ENCODE measurements at places on chromosomes 3 and 15.

DNA sequence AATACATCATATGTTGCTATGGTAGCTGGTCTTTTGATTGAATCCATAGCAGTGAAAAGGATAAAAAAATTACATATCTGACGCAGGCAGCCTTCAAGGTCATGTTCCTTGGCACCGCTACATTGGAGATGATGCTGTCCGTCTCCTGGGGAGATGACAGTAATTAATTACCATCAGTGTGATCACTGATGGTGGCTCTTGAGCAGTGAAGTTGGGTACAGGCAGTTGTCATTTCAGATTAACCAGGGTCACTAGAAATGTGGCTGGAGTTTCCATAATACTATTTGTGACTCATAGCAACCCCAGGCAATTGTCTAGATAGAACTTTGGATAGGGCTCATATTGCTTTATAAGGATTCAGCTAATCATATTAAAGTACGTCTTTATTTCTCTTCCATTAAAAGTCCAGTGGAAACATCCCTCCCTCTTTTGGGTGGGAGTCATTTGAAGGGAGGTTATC, 136.3 kb downstream of the THSD4 start:
- DNase-seq: no peak

DNA sequence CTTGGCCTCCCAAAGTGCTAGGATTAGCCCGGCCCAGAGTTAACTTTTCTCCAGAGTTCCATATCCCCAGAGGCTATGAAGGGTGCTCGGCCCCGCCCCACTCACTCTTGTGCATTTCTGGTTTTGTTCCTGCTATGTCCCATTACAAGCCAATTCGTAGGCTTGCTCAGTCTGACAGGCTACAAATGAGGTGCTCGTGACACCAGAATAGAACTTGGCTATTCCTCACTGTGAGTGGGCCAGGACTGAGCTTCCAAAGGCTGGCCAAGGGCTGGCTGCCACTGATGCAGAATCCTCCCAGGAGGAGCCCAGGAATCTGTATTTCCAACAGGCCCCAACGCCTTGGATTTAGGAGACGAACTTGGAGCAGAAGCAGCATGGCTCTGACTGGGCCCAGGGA, 282.7 kb upstream of the C2CD4B start:
- DNase-seq: no peak

DNA sequence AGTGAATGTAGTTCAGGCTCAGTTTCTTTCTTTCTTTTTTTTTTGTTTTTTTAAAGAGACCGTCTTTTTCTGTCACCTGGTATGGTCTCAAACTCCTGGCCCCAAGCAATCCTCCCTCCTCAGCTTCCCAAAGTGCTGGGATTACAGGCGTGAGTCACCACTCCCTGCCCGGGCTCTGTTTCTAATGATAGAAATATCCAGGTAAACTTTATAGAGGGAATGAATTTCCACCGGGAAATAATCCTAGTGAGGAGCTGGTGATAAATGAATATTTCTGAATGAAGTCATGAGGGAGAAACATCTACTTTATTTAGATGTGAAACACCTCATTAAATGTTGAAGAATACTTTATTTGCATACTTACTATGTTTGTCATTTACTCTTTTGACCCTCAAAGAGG, 7.2 kb downstream of the RNF13 start:
- no peak for DNase-seq

DNA sequence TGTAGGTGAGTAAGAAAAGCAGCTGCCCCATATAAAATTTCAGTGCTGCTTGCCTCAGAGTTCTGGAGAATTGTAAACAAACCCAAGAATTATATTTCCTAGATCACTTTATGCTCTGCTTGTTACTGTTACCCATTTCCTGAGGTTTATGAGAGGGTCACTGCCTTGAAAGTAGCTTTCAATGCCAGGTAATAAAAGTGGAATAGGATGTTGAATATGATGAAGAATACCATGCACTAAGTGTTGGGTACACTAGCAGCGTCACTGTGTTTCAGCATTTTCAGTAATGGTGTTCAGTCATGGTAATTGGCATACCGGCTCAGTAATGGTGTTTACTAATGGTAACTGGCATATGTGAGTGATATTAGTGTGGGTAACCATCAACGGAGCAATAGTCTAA, 449.8 kb upstream of the TPRG1 start:
- no peak for DNase-seq

DNA sequence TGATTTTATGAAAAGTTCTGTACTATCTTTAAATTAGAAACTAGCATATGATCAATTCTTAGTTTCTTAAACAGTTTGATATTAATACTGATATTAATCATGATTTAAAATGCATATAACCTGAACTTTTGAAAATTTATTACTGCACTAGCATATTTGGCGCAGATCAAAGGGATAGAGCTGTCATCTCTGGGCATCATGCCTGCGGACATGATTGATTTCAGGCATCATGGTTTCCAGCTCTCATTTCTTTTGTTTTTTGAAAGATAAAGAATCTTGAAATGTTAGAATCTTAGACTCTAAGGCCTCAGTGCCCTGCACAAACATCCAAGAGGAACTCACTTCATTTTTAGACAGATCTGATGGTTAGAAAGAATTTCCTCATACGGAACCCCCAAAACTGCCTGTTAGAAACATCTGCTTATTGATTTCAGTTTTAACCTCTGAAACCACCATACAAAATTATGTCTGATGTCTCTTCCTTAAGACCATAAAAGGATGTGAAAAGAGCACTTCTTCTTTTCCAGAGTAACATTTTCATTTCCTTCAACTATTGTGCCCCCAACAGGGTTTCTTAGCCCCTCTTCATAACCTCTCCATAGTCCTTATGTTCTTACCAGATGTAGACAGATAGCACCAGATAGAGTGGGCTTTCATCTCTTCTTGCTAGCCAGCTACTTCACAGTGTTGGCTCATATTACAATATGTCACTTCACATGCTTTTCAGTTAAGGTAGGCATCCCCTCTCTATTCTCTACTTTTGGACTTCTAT, 110.8 kb downstream of the BBX start:
- DNase-seq: no peak

GRCh38 chr15:39285663-39286062, 295.2 kb upstream of the THBS1 start:
- DNase-seq: no peak

DNA sequence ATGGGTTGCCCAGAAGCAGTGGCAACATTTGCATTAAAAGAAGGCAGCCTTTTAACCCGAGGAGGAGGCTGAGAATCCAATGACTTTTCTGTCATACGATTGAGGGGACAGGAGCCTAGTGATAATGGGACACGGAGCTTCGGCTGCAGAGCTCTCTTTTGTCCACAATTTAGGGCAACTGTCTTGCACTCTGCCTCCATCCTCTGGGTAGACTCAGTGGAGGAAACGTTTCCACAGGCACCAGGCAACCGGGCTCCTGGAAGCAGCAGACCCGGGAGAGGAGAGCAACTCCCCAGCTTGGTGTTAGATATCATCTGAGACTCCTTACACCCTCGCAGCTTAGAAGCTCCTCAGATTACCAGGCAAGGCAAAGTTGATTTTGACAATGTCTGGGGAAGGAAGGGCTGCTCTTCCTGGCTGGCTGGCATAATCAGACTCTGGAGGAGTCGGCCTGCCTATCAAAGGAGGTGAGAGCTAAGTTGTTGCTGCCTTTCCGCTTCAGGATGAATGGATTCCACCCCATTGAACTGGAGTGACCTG, 43.5 kb upstream of the RNU6-1 start:
- DNase-seq: peak; percentile 35

DNA sequence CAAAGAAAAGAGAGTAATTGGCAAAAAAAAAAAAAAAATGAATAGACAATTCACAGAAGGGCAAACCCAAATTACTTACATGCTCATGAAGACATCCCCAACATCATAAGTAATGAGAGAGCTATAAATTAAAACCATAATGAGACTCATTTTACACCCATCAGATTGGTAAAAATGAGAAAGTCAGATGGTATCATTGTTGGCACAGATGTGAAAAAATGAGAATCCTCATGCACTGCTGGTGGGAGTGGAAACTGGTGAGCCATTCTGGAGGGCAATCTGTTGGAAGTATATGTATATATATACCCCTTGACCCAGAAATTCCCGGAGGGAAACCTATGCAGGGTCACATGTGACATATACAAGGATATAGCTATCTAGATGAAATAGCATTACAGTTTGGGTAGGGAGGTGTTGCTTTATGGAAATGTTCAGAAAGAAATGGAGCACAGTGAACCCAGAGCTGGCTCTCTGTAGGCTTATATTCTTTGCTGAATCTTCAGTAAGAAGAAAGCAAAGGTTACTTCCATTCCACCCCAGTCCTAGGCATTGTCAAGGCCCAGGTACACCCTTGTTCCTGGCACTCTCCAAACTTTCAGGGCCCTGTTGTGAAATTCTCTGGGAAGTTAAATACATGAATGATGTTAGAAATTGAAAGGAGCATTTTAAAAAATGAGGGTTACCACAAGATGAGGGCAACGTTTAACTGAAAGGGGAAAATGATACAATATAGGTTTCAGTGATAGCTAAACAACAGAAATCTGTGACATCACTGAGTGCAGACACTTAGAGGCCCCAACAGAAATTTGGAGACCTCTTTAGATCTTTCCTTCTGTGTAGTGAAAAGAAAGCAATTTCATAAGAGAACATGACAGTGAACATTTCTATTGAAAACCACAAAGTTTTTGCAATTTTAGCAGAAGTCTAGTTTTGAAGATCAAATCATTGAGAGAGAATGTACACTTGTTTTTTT, 132.7 kb upstream of the TPRG1 start:
- DNase-seq: no peak

DNA sequence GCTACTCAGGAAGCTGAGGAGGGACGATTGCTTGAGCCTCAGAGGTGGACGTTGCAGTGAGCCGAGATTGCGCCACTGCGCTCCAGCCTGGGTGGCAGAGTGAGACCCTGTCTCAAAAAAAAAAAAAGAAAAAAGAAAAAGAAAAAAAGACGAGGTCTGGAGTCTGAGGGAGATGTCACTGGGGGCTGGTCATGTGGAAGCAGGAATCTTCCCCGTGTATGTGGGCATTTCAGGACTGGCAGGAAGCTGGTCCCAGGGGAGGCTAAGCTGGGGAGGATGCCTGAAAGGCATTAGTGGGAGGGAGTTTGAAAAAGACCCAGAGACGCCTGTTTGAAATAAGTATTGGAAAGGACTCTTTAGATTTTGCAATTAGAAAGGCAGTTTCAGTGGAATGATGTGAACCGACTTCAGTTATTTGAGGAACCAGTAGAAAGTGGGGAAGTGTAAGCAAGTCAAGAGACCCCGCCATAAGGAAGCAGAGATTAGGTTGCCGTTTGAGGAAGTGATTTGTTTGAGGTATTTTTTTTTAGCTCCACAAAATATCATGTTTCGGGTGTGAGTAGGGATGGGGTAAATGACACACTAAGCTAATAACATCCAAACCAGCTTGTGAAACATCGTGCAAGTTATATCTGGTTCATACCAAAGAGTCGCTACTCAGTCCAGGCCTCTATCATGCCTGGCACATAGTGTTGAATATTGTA, 55.5 kb downstream of the ST6GAL1 start:
- no peak for DNase-seq

- no peak for DNase-seq
Observed at GRCh38 chr3:39978308-39978707, 168.9 kb downstream of the MYRIP start.

GRCh38 chr15:100095541-100096247, 246.1 kb downstream of the ADAMTS17 start:
- no peak for DNase-seq

- no peak for DNase-seq
Observed at GRCh38 chr3:15420871-15421270, 6.5 kb downstream of the METTL6 start.

DNA sequence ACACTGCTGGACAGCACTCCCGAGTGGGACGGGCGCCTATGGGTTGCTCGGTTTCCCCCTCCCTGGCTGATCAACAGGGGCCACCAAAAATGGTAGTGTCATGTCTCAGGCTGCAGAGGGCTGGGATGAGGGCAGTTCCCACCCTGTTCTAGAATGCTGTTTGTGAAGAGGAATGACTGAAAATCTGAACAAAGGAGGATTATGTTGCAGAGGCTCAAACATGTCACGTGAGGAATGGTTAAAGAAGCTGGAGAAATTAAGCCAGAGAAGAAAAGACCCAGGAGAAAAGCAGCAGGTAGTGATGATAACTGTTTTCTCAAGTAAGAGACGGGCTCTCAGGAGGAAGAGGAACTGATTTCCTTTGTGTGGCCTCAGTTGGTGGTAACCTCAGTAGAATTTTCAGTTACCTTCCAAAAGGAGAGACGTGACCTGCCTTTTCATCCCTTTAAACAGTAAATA, 10.4 kb downstream of the SPG21 start:
- peak; percentile 78 for DNase-seq

DNA sequence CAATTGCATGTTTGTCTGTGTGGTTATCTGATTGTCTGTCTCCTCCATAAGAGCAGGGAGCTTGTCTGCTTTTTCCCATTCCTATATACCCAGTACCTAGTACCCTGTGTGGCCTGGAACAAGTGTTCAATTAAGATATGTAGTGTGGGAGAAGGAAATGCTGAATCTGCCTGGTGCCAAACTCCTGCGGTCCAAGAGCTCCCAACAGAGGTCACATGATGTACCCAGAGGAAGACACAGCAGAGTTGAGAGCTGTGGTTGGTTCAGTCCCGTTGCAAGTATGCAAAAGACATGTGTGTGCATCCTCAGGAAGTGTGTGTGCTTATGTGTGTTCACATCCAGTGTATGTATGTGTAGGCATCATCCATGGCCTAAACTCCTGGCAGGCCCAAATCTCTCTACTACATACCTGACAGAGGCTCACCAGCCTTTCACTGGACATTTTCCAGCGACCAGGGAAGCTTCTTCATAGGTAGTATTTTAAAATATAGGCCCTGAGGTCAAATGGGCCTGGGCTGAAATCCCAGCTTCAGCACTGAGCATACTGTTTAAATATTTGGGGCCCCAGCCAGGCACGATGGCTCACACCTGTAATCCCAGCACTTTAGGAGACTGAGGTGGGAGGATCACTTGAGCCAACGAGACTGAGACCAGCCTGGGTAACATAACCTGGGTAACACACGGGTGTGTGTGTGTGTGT, 34.0 kb upstream of the ITGA11 start:
- DNase-seq: no peak

- DNase-seq: no peak
Observed at GRCh38 chr3:170079536-170080165, 41.9 kb downstream of the GPR160 start.

DNA sequence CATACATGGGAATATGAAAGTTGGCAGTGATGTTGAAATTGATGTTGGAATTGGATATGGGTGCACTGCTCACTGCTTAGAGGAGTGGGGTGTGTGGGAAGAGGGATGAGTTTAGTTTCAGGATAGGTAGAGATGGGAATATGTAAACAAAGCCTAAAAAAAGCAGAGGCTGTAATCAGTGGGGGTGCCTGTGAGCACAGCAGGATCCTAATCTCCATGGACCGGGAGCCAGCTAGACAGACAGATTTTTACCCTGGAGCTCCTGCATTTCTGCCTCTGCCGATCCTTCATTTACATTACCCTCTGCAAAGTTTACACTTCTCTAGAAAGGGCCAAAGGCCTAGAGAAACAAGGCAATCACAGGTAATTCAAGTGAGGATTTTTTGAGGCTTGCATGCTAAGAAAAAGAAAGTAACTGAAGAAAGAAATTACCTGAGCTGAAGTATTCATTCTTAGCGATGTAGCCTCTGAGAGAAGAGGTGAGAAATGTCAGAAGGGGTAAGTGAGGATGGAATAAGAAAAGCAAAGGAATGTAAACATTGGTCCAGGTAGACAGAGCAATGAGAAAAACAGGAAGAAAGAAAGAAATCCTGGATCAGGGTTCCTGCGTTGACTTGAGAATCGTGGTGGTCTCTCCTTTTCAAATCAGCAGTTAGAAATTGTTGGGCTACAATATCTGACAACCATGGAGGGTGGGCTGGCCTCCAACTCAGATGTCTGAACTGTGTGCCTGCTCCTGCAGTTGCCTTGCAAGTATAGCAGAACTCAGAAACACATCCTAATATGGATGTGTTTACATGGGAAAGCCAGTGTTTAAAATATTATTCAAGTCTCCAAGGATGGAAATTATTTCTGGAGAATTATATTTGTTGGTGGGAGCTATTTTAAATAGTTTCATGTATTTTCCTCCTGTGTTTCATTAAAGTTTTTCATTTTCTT, 79.8 kb downstream of the CRTC3 start:
- peak; percentile 83 for DNase-seq
